ENCODE measurements at places on chromosomes 7 and 10.

DNA sequence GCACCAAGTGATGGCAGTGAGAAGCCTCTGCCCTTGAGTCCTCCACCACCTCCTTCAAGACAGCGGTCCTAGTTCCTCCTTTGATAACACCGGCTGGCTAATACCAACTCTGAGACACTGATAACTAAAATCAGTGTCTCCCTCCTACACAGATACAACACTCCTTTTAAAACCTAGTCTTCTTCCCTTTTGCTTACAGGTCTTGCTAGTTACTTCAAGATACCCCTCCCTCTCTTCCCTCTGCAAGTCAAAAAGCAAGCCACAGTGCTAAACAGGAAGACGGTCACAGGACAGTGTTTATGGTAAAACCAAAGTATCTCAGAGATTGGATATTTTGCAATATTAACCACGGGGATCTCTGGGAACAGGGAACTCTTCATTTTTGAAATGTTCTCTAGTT lies 4.6 kb downstream of the AKR1B1 start:
- DNase-seq, result no peak

DNA sequence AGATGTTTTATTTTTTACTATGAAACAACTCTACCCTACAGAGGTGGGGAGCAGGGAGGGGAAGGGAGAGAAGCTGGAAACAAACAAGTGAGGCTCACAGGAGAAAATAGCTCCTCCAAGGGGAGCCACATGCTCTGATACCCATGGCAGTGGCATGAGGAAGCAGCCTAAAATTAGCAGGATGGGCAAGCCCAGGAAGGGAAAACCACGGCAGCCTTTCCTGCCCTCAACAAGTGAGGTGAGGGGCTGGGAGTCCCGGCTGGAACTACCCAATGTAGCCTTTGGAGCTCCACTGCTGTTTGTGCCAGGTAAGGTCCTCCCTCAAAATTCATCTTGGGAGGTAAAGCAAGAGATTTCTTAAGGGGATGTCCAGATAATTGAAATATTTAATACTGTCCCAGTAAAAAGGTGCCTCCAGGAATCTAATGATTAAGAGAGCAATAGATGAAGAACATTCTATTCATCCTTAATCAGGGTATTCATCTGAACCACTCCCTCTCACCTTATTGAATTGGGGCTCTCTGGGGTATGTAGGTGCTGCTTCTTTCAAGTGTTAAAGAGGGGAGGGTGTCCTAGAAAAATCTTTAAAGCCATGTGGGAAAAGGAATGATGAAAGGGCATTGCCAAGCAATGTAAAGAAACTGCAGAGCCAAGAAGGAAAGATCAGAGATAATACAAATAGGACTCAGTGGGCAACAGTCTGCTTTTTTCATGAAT lies 12.8 kb upstream of the HERC4 start:
- no peak for DNase-seq

DNA sequence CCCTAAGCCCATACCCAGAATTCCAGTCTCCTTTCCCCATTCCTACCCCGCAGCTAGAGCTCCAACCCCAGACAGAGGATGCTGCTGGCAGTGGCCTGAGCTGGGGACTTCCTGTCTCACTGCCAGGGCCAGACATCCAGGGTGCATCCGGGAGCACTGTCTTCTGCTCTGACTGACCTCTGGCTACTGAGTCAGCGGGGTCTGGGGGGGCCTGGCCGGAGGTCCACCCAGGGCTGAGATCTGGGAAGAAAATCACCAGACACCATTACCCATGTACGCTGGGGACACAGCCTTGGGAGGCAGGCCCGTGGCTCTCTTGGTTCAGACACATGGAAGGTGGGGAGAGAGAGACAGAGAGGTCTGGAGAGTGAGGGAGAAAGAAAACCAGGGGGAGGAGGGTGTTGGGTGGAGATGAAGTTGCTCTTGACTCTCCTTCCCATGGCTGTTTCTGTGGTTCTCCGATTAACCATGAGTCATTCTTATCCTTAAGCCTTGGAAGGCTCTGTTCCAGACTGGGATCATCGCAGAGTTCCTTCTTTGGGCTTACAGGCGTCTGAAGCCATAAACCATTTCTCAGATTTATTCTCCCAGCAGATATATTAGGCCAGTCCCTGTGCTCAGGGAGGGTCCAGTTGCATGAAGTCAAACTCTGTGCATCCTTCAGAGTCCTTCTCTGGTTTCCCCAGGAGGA lies 23.6 kb downstream of the TSPAN15 start:
- DNase-seq, result no peak

- no peak for DNase-seq
These were observed 62.3 kb downstream of the ATE1 start for GRCh38 chr10:121865554-121865953.

DNA sequence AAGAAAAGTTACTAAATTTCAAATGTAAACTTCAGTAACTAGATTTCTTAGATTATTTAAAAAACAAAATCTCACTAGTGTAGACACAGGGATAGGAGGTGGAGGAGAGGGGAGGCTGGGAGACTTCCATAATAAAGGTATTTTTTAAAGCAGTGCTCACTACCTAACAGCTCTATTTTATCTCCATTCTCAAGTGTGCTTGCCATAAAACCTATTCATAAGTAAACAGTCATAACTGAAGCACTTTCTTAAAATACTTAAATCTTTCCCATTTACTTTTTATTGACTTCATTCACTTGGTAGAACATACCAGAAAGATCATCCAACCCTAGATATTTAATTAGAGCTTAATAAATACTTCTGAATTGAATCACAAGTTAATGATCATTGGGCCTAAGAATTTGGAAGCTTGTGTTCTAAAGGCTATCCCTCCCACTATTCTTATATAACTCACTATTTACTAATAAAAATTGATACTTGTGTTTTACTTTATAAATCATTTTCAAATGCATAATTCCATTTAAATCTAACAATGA lies 107.4 kb downstream of the SNX13 start:
- no peak for DNase-seq

GRCh38 chr7:16967300-16967811 lies 85.6 kb upstream of the AGR3 start:
- no peak for DNase-seq

- DNase-seq, result no peak
These were observed 61.7 kb downstream of the ICA1 start for GRCh38 chr7:8200316-8200715.

DNA sequence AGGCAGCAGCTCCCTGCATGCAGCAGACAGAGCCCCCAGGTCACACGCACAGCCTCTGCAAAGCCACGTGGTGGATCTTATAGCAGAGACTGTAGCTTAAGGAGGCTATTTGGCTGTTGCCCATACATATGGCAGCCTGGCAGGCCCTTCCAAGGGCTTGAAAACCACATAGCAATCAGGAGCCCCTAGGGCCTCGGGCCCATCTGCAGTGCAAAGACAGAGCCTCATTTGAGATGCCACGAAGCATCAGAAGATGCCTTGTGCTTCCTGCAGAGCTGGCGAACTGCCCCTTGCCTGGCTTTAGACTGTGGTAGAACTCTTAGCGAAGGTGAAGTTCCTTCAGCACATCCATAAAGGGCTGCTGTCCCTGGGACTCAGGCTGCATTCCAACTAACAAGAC lies 309.9 kb downstream of the GRID1 start:
- DNase-seq, result no peak

- no peak for DNase-seq
These were observed 65.5 kb downstream of the MLLT10 start for GRCh38 chr10:21599582-21599981.

DNA sequence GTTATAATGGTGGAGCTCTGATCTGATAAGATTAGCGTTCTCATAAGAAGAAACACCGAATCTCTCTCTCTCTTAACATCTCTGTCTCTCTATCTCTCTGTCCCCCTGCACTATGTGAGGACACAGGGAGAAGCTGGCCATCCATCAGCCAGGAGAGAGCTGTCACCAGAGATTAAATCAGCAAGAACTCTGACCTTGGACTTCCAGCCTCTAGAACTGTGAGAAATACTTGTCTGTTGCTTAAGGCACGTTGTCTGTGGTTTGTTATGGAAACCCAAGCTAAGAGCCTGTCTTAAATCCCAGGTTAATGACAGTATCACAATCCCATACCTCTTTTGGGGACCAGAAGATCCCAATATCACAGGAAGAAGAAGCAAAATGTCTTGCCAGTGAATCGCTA lies 132.0 kb upstream of the AKR1E2 start:
- DNase-seq, result no peak

- no peak for DNase-seq
These were observed 102.8 kb upstream of the ZNF438 start for GRCh38 chr10:31134311-31134952.

- DNase-seq, result no peak
These were observed 31.8 kb downstream of the BAMBI start for GRCh38 chr10:28709001-28709710.

GRCh38 chr10:63464402-63465292 lies 1.1 kb downstream of the JMJD1C start:
- peak; percentile 18 for DNase-seq

DNA sequence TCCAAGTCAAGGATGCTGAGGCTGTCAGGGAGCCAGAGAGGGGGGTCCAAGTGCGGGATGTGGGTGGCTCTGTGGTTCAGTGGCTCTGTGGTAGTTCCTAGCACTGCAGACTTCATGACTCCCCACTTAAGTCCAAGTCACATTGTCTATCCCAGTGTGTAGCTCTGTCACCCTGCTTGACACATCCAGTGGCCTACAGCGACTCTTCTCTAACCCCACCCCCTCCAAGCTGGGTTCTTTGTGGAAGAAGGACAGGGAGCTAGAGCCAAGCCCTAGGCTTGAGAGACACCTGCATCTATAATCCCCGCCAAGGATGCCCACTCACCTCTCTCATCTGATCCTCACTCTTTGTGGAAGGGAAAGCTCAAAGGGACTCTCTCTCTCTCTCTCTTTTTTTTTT lies 57.6 kb downstream of the ADCYAP1R1 start:
- DNase-seq, result no peak

GRCh38 chr10:6230315-6230714 lies 27.6 kb downstream of the PFKFB3 start:
- no peak for DNase-seq

- no peak for DNase-seq
These were observed 19.5 kb upstream of the PPP1R3C start for GRCh38 chr10:91652364-91652763.

- DNase-seq, result no peak
These were observed 66.4 kb upstream of the IFRD1 start for GRCh38 chr7:112383671-112384417.

- DNase-seq, result no peak
These were observed 569.4 kb upstream of the STEAP1 start for GRCh38 chr7:89584896-89585295.

DNA sequence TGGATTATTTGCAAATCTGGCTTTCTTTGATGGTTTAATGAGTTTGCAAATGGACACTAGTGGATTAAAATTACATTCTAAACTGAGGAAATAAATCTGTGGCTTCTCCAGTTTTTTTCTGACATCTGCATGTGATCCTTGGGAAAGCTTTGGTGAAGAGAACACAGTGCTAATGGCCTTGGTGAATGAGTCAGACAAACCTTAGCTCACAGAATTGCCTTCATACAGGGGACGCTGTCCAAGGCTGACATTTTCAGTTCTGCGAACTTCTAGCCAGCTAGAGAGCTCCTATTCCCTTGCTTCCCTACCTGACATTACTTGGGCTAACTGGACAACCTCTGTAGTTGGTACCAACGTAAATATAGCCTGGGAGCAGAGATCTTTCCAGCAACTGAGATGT lies 21.2 kb downstream of the BMPER start:
- no peak for DNase-seq

DNA sequence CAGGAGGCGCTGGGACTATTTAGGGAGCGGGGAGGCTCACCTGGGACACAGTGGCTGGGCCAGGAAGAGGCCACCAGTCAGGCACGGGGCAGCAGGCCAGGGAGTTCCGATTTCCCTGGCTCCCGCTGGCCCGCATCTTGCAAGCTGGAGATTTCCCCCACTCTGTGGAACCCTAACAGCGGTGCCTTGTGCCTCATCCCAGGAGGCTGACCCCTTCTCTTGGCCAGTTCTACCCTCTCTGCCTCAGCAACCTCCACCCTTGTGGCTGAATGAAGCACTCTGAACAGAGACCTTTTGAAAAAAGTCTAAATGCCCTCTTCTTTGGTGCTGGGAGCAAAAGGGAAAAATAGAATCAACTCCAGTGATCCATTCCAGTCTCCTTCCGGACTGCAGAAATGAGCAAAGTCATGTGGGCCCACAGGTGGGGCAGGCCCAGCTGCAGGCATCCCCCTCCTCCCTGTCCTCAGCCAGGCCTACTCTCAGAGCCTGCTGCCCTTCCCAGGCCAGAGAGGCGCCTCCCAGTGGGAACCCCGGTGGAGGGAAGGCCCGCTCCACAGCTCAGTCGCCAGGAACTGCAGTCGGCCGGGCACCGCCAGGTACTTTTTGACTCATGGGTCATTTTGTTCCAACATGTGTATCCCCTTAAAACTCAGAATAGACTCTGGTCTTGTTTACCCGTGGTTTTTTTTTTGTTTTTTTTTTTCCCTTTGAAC lies 155.5 kb downstream of the ZNF248 start:
- DNase-seq, result no peak

DNA sequence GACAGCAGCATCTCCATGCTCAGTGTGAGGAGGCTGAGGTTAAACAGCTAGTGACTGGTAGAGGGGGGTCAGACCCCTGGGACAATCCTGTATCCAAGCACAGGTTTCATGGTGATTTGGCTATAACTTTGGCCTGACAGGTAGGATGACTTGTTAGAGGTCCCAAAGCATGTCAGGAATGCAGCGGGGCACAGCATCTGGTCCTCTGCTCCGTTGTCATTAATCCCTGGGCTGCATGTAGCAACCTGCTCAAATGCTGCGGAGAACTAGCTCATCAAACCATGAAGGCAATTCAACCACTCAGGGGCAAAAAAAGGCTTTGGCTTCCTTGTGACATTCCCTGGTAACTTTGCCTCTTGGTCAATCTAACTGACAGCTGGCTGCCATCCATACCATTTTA lies 26.8 kb downstream of the WNT2 start:
- no peak for DNase-seq

DNA sequence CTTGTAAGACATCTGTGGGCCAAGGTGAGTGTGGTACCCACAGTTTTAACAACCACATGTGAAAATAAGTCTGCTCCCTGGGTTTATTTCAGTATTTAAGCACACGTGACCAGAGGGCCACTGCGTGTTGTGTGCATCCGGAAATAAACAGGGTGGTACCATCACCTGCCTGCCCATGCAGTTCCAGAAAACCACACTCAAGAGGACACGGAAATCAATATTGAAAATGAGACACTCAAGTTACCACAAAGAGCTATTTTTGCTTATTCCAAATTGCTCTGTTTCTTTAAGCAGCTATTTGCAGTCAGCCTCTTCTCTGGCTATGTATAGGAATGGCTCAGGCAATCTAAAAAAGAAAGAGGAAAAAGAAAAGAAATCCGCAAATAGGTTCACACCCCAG lies 71.8 kb upstream of the LOXL4 start:
- DNase-seq, result no peak

DNA sequence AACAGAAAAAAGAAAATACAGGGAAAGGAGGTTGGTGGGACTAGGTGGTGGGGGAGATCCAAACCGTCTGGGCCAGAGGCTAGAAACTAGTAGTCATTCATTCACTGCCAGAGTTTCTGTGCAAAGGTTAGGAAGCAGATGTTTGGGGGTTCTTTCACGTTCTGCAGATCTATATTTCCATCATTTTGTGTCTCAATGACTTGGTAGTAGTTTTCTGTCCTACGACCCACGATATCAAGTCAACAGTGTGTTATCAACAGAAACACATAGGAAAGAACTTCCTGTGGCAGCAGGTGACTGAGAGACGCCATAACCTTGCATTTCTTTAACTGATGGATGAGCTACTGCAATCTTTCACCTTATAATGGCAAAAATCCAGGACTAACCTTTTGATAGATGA lies 1.8 kb downstream of the CEP55 start:
- DNase-seq, result no peak

GRCh38 chr10:65628493-65629139 lies 1297.2 kb upstream of the LRRTM3 start:
- DNase-seq, result no peak
